ENCODE measurements at places on chromosomes 7 and 10.

- no peak for DNase-seq
Measured at GRCh38 chr7:158375034-158375433, 212.6 kb downstream of the PTPRN2 start.

DNA sequence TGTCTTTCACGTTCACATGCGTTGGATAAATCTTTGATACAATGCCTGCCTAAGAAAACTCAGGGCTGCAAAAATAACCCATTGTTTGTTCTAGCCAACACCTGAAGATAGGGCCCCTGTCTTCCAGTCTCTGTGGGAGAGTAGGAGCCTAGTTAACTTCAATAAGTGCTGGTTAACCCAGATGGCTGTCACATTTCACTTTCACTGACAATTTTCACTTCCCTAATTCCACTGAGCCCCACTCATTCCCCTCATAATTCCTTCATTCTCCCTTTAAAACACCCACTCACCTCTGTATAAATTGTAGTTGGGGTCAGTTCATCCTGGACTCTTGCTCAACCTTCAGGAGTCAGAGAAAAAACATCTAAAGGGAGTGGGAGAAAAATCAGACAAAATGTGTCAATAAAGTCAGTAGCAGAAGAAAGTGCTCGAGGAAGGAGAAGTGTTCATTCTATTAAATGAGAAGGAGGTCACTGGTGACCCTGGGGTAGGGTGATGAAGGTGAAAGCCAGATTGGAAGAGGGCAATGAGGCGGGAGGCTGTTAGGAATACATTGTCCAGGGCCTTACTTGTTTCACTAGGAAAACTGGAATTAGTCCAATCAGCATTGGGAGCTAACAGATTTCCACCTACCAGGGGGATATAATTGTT lies 51.2 kb upstream of the ABI1 start:
- no peak for DNase-seq

DNA sequence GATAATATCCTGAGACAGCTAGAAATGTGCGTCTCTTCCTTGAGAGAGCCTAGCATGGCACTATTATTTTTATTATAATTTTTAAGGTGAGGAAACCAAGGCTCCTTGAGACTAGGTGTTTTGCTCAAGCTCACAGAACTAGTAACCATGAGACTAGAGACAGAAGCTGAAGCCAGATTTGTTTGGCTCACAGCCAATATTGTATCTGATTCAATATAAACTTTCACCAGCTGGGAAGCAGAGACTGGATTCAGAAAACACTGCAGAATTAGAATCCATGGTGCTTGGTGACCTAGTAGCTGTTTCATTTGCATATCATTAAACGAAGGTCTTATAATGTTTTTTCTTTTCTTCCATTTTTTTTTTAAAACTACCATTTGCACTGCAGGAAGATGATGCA lies 64.4 kb downstream of the DNAJB9 start:
- DNase-seq: no peak

- no peak for DNase-seq
Measured at GRCh38 chr7:115429918-115430317, 508.0 kb downstream of the MDFIC start.

DNA sequence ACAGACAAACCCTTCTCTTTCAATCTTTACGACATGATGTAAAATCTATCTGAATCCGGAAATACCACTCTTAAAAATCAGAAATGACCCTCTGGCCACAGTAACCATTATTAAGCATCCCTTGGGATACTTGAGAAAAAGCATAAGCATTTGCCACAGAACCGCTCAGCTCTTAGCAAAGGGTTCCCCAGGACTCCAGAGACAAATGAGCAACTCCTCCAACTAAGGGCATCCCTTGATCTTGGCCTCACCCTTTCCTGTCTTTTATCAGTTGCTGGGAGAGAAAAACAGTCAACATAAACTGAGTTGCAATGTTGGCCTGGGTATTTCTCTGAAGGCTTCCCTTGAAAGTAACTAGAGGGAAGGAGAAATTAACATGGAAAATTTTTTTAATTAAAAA lies 3.5 kb downstream of the PDLIM1 start:
- DNase-seq: no peak

DNA sequence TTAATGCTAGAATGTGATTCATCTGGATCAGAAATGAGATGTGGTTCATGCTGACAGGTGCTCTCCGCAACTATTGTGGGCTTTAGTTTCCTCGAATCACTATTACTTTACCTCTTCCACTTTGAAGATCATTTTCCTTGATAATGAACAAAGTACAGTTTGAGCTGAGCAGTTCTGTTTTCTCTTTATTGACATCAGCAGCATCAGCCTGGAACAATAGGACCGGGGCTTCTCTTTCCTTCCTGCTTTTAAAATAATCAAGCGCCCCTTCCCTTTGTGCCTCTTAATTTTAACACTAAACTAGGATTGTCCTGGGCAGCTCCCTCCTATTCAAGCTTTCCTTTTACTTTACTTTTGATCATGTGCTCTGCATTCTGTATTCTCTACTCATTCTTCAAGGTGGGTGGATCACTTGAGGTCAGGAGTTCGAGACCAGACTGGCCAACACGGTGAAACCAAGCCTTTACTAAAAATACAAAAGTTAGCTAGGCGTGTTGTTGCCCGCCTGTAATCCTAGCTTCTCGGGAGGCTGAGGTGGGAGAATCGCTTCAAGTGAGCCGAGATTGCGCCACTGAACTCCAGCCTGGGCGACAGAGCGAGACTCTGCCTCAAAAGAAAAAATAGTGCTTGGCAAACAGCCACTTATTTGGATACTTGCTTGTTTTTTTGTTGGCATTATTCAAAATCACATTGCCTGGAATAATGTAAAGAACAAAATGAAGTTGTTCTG lies 67.0 kb upstream of the RHEB start:
- no peak for DNase-seq

DNA sequence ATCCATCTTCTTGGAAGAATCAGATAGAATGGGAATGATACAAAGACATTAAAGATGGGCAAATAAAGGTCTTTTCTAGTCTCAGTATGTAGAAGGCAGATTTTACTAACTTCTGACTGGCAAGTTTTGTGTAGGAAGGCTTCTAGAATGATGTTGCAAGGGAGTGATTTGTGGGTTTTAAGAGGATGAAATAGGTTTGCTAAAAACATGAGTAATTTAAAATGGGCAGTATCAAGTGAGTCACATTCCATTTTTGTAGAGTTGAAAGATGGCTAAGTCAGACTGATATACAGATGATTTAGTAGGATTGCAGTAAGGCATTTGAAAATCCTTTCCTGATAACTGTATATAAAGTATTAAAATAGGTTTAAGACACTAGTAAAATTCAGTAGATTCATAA lies 777.4 kb downstream of the SORCS1 start:
- DNase-seq: no peak

GRCh38 chr7:37741776-37742175 lies 58.2 kb downstream of the GPR141 start:
- DNase-seq: no peak

- DNase-seq: no peak
Measured at GRCh38 chr10:32959006-32959920, 1.2 kb upstream of the ITGB1 start.

- DNase-seq: no peak
Measured at GRCh38 chr7:73350306-73351068, 22.5 kb downstream of the FKBP6 start.

DNA sequence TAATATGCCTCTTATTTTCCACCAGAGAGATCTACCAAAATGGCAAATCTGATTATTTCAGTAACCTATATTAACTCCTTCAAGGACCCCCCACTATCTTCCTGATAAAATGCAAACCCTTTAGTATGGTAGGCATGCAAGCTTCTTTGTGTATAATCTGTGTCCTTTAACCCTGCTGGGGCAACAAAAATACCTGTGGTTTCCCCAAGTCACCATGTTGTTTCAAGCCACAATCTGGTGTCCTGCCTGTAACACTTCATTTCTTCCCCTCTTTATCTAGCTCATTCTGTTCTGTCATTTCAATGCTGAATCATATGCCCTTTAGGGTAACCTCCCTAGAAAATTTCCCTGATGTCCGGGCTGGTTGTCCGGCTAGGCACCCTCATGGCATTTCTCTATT lies 5.3 kb downstream of the CALCR start:
- DNase-seq: no peak

DNA sequence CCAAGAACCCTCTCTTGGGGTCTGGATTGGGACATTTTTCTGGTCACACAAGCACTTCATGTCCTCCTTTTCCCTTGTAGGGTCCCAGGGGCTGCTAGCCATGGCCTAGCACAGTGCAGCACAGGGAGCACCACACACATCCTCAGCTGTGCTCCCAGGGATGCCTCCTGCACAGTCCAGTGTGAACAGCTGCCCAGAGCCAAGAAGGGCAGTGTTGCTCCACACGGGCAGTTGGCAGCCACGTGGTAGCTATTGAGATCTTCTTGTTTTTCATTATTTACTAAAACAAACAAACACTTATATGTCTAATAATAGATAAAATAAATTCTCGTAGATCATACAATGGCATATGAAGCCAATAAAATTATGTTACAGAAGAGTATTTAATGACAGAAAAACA lies 13.9 kb upstream of the LANCL2 start:
- no peak for DNase-seq

All from GM12891 (cell line).